GM13976 (cell line): ENCODE measurements at places on chromosomes 3 and 15.
A peak's percentile ranks its signal among the peaks of the same experiment; 100 is the strongest.

DNA sequence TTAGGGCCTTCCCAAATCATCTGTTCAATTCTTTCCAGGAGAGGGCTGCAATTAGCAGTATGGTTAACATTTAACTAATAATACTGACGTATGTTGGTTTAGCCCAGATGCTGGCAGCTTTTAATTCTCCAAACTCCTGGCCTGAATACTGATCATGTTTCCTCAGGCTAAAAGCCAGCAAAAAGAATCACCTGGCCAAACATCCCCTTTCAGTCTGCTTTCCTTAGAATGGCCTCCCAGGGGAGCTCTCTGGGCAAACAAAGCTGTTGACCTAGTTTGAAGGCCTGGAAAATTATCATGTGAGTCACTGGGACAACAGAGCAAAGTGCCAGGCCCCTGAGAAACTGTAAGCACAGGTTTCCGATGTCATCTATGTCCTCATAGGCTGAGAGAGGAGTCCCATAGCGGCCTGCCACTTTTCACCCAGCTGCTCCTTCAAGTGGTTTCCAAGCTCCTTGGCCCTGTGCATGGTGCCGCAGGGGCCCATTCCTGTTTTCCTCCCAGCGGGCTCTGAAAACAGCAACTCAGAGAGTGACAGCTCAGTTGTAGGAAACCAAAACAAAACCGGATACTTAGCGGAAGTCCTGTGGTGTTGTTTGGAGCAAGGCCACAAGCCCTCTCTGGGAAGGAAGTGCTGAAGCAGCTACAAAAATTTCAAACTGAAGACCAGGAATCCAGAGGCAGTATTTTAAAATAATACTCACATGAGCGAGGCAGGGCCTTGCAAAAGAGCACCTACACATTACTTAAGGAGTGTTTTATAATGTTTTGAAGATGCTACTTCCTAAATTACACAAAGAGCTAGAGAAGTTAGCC lies 36.5 kb upstream of the RAB11A start:
- DNase-seq, result no peak

DNA sequence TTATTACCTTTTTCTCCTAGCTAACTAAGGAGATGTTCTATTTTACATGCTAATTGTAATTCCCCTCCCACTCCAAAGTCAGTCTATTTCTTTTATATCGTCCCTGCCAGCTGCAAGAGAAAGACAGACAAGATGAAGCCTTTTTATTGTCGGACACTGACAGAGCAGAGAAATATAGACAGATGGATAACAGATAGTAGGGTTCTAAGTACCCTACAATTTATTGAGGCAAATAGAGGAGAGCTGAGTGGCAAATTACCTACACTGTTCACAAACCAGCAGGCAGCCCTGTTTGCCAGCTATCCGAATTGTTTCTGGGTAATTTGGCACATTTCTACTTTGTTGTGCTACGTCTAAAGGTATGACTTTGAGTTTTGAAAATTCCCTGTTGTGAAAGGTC lies 392.3 kb upstream of the ZNF717 start:
- no peak for DNase-seq

- DNase-seq, result no peak
These were observed 99.7 kb upstream of the LRRC3B start for GRCh38 chr3:26522919-26523318.

GRCh38 chr3:134074001-134074789 lies 44.5 kb upstream of the SLCO2A1 start:
- no peak for DNase-seq

- DNase-seq, result no peak
These were observed 77.6 kb downstream of the FHIT start for GRCh38 chr3:61173676-61174075.

- no peak for DNase-seq
These were observed 16.7 kb upstream of the EIF1B start for GRCh38 chr3:40292637-40293349.

GRCh38 chr3:41202834-41203345 lies 3.6 kb downstream of the CTNNB1 start:
- no peak for DNase-seq

GRCh38 chr3:126017362-126017761 lies 48.4 kb downstream of the ROPN1B start:
- DNase-seq, result no peak

DNA sequence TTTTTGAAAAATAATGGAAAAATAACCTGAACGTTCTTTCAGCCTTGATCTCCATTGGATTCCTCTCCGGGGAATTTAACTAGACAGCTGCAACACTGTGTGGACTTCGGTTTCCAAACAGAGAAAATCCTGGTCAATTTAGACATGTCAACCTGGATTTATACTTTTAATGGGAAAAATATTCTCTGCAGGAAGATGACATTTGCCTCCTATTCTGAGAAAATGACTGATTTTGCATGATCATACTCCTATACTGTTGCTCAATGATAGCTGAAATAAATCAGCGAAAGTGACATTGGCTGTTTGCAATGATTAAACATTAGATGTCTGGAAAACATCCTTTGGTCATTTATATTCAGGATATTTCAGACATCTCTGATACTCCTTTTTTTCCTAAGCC lies 94.8 kb downstream of the GABRG3 start:
- DNase-seq, result no peak

GRCh38 chr3:132549890-132550578 lies 47.0 kb upstream of the ACKR4 start:
- DNase-seq, result peak; percentile 33

GRCh38 chr15:59346951-59347350 lies 25.7 kb downstream of the MYO1E start:
- no peak for DNase-seq

- no peak for DNase-seq
These were observed 29.5 kb upstream of the ZNF774 start for GRCh38 chr15:90322538-90322937.

DNA sequence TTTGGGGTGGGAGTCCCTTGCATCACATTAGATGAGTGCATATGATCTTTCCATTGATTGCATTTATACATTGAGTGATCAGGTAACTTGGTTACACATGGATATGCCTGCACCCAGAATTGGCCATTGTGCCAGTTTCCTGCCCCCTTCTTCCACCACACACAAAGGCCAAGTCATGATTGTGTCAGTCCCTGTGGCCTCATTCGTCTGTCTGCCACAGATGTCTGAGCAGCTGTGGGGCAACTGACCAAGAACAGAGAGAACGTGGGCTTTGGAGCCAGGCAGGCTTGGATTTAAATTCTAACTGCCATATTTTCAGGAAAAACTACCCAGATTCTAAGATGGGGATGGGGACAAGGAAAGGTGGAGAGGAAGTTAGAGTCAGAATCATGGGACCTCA lies 27.0 kb downstream of the CCNL1 start:
- DNase-seq, result no peak

DNA sequence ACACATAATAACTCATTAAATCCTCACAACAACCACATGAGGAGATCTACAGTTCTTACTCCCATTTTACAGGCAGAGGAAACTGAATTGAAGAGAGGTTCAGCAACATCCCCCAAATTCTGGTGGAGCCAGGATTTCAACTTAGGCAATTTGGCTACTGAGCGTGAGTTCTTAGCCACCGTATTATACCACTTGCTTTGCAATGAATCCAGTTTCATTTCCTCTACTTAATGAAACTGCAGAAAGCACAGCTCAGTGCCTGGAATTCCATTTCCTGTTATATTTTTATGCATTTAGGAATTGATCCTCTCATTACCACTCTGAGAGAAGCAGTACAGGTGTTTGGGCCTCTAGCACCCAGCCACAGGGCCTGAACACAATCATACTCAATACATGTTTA lies 4.3 kb downstream of the ZNF860 start:
- DNase-seq, result no peak

- no peak for DNase-seq
These were observed 45.0 kb downstream of the COPS2 start for GRCh38 chr15:49110158-49110944.

GRCh38 chr15:95989392-95989791 lies 341.1 kb upstream of the NR2F2 start:
- DNase-seq, result no peak

GRCh38 chr3:98109807-98110549 lies 20.5 kb upstream of the OR5H1 start:
- no peak for DNase-seq

- DNase-seq, result peak; percentile 63
These were observed 15.5 kb upstream of the SRP14 start for GRCh38 chr15:40054605-40054854.

- no peak for DNase-seq
These were observed 78.8 kb downstream of the ATP2B2 start for GRCh38 chr3:10426346-10427220.

- DNase-seq, result no peak
These were observed 167.9 kb downstream of the BBX start for GRCh38 chr3:107690522-107691138.

- DNase-seq, result no peak
These were observed 158.3 kb upstream of the HES1 start for GRCh38 chr3:193977622-193978021.

- DNase-seq, result no peak
These were observed 33.7 kb downstream of the TJP1 start for GRCh38 chr15:29788433-29789034.

DNA sequence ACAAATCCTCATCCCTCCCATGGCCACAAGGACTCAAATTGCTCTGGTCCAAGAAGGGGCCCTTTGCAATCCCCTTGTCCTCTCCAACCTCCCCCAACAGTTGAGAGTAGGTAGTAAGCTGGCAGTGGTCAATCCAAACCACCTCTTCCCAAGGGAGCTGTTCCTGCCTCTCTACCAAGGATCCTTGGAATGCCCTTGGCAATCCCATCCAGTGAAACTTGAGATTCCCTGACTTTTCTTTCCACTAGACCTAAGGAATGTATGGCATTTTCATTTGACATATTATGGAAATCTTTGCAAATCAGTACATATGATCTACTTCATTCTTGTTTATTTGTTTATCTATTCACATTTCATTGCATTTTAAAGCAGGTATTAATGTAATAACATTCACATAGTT lies 4.8 kb upstream of the RBP2 start:
- DNase-seq, result no peak

GRCh38 chr3:46489875-46490274 lies 7.9 kb upstream of the RTP3 start:
- DNase-seq, result no peak
